ENCODE measurements at places on chromosomes 2 and 18.

GRCh38 chr18:57269756-57270155 is 82.6 kb upstream of the ST8SIA3 start:
- DNase-seq, result peak; percentile 89

DNA sequence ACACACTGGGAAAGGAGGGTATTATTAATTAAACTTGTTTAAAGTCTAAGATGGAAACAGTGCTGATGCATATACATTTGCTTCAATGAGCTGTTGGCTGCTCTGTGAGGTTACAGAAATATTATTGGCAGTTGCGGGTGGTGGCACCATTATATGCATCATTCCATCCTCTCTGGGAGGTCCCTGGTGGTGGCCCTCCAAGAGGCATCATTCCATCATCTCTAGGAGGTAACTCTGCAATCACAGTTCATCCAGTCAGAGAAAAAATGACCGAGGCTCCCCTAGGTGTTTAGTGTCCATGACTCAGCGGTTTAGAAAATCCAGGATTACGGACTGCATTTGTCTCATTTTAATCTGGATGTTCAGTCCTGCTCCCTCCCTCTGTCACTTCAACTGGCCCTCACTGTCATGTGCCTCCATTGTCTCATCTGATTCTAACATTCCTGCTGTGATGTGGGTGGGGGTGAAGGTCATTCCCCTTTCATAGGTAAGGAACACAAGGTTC is 15.4 kb downstream of the AFF3 start:
- DNase-seq, result no peak

DNA sequence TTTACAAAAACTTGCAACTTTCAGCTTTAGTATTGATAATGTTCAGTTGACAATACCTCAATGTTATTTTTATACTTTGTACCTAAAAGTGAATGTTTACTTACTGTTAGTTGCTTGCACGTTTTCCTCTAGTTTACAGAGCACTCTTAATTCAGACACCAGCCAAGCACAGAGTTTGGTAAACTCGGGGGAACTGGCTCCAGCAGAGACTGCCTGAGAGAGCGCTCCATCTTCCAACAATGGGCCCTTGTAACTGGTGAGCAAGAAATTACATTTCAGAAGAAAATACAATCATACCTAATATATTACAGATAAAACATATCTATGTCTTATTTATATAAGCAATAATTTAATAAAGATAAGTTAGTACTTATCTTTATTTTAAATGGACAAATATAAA is 3.7 kb downstream of the FAM98A start:
- no peak for DNase-seq

- no peak for DNase-seq
Measured at GRCh38 chr18:3874125-3874524, 424.2 kb downstream of the TGIF1 start.

GRCh38 chr2:231391981-231392380 is 3.5 kb upstream of the B3GNT7 start:
- DNase-seq, result no peak

DNA sequence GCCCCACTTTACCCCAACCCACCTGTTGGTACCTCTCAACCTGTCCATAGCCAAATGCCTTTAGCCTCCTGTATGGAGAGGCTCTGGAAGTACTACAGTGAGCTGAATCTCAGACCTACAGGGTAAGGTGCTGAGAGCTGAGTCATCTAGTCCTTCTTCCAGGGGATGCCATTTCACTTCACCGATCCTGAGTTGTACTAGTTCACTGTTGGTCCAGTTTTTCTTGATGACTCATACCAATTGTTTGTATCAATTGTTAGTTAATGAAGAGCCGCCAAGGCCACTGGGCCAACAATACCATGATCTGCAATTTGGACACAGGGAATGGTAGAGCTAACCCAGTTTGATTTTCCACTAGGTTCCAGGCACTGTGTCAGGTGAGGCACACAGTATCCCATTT is 257.0 kb downstream of the CLIP4 start:
- peak; percentile 18 for DNase-seq

DNA sequence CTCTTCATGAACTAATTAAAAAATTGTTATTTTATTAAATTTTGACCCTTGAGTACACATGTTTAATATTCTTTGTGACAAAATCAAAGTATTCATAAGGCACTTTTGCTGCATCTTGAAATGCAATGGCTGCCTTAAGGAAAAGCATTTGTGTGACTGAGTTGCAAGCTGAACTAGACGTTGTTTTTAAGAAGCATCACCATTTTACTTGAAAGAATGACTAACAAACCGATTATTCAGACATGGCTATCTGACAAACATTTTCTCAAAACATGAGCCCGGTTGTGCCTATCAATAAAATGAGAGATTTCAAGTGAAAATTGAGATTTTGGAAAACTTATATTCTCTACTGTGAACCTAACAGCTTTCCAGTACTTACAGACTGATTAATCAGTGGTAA is 2.8 kb downstream of the GCFC2 start:
- no peak for DNase-seq

DNA sequence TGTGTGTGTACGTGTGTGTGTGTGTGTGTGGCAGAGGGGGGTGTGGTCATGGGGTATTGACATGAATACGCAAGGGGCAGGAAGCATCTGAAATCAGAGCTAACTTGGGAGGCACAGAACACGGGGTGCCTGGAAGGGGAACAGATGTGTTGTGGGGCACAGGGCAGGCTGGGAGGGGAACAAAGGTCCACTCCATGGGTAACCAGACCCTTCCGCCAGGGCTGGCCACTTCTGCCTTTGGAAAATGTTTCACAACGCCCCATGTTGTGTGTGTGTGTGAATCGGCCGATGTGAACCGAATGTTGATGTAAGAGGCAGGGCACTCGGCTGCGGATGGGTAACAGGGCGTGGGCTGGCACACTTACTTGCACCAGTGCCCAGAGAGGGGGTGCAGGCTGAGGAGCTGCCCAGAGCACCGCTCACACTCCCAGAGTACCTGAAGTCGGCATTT is at the start of gene SLC11A1:
Gene SLC11A1 (plus strand): TSS at position 358 of the 451 bp plus-strand sequence. CDS start 96 bp downstream, outside the sequence.
- no peak for DNase-seq
